ENCODE measurements at places on chromosomes 1 and 21.

DNA sequence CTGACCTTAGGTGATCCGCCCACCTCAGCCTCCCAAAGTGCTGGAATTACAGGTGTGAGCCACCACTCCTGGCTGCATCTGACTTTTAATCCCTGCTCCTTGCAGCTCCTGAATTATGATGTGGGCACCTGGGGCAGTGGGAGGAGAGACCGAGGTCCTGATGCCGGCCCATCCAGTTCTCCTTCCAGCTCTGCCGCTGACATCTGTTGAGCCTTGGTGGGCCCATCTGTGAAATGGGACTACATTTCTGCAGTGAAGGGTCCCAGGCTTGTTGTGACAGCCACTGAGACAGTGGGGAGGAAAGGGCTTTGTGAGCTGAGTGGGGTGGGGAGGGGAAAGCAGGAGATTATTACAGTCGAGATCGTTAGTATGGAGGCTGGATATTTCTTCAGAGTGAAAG, 11.8 kb downstream of the PLA2G2F start:
- DNase-seq: no peak

DNA sequence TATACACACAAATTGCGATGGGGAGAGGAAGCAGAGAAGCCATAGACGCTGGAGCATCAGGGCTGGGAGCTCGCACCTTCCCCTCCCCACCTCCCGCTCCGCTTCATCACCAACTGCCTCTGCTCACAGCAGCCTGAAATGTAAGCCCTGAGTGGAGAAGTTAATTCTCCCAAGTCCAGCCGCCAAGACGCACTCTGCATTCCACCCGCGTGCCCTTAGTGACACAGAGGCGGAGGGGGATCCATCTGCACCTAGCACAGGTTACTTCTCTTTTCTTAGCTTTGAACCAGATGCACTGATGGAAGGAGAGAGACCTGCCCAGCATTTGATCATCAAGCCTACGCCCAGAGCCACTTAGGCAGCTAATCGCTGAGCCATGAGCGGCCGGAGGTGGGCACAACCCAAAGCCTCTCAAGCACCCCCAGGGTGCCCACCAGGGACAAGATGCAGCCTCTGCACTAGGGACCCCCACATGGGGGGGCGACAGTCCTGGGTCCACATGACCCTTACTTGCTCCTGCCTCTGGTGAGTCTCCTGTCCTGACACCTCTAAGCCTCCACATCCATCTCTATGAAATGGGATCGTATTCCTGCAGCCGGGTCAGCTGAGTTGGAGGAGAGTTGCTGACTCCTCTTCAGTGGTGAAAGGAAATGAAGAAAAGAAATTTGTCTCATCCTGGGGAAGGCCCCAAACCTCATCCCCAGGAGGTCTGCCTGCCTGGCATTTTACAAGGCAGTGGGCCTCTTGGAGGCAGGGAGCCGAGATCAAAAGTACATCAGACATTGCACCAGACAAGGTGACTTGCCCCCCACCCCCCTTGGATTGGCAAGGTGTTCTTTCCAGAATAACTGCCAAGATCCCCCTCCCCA, 316.2 kb downstream of the MATN1 start:
- DNase-seq: no peak

DNA sequence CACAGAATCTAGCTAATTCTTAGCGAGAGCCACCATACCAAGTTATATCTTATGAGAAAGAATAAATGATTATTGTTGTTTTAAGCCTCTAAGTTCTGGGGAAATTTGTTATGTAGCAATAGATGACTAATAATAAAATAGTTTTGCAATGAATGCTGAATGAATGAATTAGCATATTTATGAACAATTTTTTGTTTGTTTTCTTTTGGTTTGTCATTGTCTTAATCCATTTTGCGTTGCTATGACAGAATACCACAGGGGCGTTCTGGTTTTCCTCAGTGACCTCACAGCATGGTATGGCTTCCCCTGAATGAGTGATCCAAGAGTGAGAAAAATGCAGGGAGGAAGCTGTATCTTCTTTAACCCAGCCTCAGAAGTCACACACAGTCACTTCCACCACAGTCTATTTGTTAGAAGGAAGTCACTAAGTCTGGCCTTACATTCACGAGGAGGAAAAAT, 53.8 kb upstream of the HPDL start:
- DNase-seq: no peak

GRCh38 chr21:33155005-33155404, 74.7 kb upstream of the IFNAR2 start:
- DNase-seq: no peak

GRCh38 chr1:20108366-20109123, 10.8 kb downstream of the PLA2G2D start:
- no peak for DNase-seq

GRCh38 chr1:78006521-78006920, 1.8 kb downstream of the DNAJB4 start:
- DNase-seq: no peak

- DNase-seq: no peak
These were observed at the start of gene GBP6 for GRCh38 chr1:89363638-89364536. GBP6 (plus strand) TSS chr1:89364059; CDS start chr1:89368552, 4,493 bp downstream.

DNA sequence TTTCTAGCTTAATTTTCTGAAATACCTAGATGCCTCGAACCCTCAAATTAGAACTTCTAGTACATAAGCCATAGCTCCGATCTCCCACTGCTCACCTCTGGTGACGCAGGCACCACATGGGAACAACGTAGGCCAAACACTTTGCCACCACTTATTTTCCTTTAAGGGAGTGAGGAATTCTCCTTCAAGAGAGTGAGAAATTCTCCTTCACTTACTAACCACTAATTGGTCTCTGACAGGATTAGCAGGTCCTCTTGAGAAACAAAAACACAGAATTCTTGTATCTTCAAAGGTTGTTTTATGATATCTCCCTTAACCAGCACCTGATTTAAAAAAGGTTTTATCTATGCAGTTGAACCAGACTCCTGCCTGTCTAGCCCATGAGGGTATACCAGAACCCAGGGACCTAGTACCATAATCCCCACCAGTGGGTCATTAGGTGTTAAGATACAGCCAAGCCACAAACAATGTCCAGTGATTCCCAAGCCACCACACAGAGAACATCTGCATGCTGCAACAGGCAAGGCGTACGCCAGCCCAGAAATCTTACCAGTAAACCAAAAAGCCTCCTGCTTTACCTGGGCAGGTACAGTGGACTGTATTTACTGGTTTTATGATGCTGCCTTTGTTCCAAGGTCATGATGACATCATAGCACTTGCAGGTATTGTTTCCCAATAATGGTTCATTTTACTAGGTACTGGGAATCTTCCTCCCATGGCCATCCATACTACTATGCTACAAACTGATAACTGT, 20.3 kb upstream of the CXADR start:
- no peak for DNase-seq

DNA sequence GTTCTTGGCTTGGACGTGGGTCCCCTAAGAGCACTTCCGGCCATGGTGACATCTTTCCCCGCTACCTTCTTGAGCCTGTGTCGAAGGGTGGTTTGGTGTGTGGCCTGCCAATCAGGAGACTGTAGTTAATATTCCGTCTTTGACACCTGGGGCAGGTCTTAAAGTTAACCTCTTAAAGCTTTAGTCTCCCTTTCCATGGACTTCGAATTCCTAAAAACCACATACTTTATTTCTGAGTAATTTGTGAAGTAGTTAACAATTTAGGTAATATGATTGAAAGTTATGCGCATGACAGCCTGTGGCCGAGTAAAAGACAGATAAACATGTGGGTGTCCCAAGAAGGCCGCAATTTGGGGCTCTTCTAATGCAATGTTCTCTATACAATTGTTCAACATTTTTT, 10.2 kb upstream of the RAB29 start:
- no peak for DNase-seq

GRCh38 chr1:36710951-36711350, 228.2 kb upstream of the CSF3R start:
- no peak for DNase-seq

GRCh38 chr1:206723805-206724472, 39.2 kb downstream of the MAPKAPK2 start:
- no peak for DNase-seq

DNA sequence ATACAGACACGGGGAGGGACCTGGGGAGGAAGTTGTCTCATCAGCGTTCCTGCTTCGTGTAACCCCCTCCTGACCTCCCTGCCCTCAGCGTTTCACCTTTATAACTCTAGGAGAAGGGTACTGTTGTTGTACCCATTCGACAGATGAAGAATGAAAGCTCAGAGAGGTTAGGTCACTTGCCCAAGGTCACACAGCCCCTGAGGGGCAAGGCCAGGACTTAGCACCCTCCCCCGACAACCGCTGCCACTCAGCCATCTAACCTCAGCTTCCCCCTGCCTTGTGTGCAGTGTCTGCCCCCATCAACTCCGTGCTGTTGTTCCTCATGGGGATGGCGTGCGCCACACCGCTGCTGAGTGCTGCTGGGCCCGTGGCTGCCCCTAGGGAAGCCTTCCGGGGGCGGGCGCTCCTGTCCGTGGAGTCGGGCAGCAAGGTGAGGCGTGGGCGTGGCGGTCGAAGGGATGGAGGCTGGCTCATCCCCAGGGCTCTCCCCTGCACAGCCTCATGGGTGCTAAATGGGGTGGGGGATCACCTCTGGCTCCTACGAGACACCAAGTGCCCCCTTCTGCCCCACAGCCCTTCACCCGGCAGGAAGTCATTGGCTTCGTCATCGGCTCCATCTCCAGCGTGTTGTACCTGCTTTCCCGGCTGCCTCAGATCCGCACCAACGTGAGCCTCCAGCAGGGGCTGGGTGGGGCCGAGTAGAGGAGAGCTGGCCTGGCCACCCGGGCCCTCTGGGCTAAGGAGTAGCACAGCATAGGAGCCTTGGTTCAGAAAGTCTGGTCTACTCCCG, 14.0 kb downstream of the SLC66A1 start:
- DNase-seq: no peak

DNA sequence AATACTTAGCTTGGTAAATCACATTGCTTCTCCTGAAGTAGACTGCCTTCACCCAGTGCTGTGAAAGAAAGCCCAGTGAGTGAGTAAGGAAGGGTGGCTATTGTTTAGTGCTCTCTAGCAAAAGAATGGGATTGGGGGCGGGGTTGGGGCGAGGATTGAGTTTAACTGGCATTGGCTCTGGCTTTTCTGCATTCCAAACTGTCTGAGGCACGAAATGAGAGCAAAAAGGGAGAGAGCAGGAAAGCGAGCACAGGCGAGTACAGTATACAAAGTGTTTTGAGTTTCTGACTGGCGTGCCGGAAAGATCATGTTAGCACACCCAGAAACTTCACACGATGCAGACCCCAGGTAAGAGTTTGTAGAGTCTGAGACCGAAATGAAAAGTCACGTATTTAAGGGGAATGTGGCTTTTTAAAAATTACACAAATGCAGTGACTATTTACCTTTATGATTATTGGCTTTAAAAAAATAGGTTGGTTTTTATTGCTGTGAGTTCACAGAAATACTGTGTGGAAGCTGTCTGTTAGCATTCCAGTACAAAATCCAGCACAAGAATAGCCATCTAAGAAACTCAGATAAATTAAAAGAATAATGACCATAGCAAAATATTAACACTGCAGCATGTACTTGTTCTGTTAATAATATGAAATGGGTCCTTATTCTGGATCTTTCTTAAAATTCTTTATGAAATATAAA, 155.4 kb downstream of the CLEC20A start:
- no peak for DNase-seq

DNA sequence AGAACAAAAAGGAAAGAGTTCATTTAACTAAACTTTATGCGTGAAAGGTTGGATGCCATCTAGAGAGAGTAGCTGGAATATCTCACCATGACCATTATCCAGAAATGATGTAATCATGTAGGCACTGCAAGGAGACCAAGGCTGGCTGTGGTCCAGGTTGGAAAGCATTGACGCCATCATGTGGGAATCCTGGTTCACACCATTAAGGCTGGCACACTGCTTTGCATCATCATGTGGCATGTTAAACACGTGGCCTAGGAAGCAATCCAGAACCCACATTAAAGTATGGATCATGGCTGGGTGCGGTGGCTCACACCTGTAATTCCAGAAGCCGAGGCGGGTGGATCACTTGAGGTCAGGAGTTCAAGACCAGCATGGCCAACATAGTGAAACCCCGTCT, 4.3 kb downstream of the ADAMTS1 start:
- no peak for DNase-seq

GRCh38 chr1:236744533-236744932, 50.6 kb upstream of the MTR start:
- DNase-seq: no peak

GRCh38 chr1:246005067-246005466, 502.0 kb downstream of the SMYD3 start:
- DNase-seq: no peak

DNA sequence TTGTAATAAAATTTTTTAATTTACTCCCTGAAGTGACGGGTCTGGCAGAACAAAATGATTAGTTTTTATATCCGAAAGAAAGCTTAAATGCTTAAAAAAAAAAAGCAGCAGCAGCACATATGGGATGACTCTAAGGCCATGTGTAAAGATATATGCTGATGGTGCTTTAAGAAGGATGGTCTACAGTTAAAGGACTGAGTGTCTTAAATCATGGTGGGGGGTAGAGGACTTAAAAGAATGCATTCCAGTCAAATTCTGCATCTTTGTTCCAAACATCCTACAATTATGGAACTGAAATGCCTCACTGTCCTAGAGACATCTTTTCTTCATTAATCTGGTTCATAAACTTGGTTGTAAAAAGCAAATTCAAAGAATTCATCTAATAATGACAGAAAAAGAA, 7.0 kb downstream of the KDM5B start:
- no peak for DNase-seq

GRCh38 chr1:87523466-87523865, 194.8 kb downstream of the LMO4 start:
- no peak for DNase-seq

- no peak for DNase-seq
These were observed 58.9 kb upstream of the GNG4 start for GRCh38 chr1:235708390-235708962.

GRCh38 chr1:181743878-181744312, 260.6 kb downstream of the CACNA1E start:
- DNase-seq: no peak

DNA sequence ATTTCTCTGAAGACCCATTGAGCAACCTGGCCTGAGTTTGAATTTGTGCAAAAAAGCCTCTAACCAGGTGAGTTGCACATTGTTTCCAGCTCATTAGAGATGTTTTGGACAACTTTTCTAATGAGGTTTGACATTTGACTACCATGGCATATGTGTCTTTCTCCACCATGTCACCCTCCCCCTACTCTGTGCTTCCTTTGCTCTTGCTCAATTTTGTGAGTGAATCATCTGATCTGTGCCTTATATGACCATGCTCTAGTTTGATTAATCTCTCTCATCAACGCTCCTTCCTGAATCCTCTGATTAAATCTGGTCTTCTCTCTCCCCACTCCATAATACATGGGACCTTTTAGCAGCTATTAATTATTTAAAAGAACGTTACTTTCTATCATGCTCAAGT, 144.8 kb upstream of the SAMSN1 start:
- no peak for DNase-seq

DNA sequence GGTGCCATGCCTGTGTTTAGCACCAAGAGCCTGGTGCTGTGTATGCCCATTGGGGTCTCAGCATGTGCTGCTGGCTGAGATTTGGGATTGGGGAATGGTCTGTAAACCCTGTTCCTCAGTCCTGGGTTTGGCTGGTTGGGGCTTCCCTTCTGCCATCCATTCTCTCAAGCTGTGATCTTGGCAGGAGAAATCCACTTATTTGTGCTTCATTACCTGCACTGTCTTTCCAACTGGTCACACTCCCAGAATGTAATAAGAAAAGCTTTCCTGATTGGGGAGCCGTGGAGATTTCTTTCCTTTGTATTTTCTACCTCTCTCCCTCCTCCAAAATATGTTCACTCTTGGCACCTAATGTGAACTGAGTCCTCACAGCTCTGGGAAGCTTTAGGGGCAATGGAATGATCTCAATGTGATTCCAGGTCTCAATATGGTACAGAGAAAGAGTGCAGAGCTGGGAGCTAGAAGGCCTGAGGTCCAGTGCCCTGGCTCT, 23.0 kb upstream of the KCNA10 start:
- no peak for DNase-seq
